ENCODE measurements at places on chromosomes 7 and 10. TPM values are rescaled to one million over a fixed set of nuclear protein-coding genes. Genes with fewer than 3 reads are reported as not detected.

FKBP6 gene
- total RNA-seq, result not detected

DNA sequence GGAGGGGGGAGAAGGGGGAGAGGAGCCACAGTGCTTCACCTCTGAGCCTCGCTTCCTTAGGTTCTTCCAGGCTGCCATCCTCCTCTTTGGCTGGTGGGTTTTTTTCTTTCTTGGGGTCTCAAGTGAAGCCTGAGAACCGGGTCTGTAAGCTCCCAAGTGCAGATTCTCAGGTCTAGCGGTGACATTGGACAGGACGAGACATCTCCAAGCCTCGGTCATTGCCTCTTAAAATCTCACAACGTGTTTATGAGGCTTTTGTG lies 817 bp upstream of the IL15RA start:
- H3K4me3 ChIP-seq, result peak overlapping the region; percentile 85
- H3K4me1 ChIP-seq, result peaks cover 14% of the 10 kb centered on the region
- no peaks in the 10 kb centered on the region for H3K36me3 ChIP-seq
- no peak for DNase-seq
- H3K27me3 ChIP-seq, result no peaks in the 10 kb centered on the region

DNA sequence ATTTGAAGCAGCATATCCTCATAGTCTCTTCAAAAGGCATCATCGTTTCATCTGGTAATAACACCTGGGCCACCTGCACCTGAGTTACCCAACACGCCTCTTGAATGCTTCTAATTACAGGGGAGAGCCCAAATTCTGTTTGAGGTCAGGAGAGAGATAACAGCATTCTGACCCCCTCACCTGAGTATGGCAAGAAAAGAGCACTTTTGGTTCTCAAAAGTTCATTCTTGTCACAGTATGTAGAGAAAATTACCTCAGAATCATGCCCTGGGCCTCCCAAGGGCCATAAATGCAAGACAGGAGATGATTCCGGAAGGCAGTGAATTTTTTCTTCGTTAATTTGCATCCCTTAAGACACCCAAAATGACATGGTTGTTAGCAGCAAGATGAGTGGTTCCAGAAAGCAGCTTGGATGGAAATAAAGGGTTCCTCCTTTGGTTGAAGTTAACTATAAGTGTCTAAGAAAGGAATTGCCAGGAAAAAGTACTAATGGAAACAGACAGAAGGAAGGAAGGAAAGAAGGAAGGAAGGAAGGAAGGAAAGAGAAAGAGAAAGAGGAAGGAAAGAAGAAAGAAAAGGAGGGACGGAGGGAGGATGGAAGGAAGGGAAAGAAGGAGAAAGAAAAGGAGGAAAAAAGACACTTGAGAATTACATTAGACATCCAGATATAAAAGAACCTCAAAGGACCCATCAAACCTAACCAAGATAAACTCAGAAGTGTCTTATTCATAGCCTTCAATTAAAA lies 228.4 kb upstream of the RHOBTB1 start:
- DNase-seq, result no peak
- no peaks in the 10 kb centered on the region for H3K27me3 ChIP-seq
- peaks cover 18% of the 10 kb centered on the region for H3K4me1 ChIP-seq
- H3K36me3 ChIP-seq, result no peaks in the 10 kb centered on the region
- H3K4me3 ChIP-seq, result no peak overlapping the region

DNA sequence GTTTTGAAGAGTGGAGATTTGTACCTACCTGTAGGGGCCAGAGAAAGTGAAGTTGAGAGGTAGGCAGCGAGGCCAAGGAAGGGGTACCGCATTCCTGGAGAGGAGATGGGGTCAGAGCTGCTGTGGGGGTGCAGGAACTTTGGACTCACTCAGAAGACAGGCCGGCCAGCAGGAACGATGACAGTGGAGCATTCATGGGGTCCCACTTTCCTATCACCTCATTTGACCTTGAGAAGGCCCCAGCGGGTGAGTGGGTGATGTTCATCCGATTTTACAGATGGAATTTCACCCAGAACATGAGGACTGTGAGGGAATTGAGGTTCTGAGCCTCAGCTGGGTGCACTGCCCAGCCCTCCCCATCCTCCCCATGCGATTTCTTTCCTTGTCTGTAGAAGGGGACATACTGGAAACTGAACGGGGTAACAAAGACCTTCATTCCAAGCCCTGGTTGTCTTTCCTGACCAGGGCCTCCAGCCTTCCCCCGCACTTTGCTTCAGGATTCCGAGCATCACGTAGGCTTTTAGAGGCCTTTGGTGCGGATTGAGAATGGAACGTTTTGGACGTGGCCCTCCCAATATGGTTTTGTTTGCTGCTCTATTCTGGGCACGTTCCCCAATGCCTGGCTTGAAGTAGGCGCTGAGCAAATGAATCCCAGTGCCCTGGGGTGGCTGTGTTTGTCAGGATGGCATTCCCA lies 87.3 kb downstream of the ADCY1 start:
- no peak for DNase-seq
- H3K4me1 ChIP-seq, result no peaks in the 10 kb centered on the region
- no peak overlapping the region for H3K4me3 ChIP-seq
- H3K36me3 ChIP-seq, result no peaks in the 10 kb centered on the region
- H3K27ac ChIP-seq, result no peak overlapping the region
- no peaks in the 10 kb centered on the region for H3K27me3 ChIP-seq

DNA sequence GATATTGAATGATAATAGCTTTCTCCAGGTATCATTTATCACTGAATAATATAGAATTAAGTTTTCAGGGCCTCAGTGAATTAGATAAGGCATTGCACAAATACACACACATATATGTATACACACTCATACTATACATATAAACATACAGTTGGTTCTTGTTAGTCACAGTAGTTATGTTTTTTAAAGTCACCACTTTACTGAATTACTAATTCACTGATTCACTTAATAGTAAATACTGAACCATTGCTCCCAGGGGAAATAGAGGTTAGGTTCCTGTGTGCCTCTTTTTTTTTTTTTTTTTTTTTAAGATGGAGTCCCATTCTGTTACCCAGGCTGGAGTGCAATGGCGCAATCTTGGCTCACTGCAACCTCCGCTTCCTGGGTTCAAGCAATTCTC lies 33.6 kb downstream of the PRR15 start:
- H3K27me3 ChIP-seq, result no peaks in the 10 kb centered on the region
- H3K4me1 ChIP-seq, result no peaks in the 10 kb centered on the region
- no peak for DNase-seq
- no peak overlapping the region for H3K27ac ChIP-seq
- no peak overlapping the region for H3K4me3 ChIP-seq
- no peaks in the 10 kb centered on the region for H3K36me3 ChIP-seq

GRCh38 chr10:78190051-78190825 lies 156.6 kb downstream of the RPS24 start:
- H3K36me3 ChIP-seq, result no peaks in the 10 kb centered on the region
- DNase-seq, result no peak
- no peaks in the 10 kb centered on the region for H3K27me3 ChIP-seq
- no peak overlapping the region for H3K27ac ChIP-seq
- H3K4me1 ChIP-seq, result no peaks in the 10 kb centered on the region
- H3K4me3 ChIP-seq, result no peak overlapping the region

GRCh38 chr10:484441-484924 lies 205.0 kb downstream of the DIP2C start:
- no peaks in the 10 kb centered on the region for H3K27me3 ChIP-seq
- no peaks in the 10 kb centered on the region for H3K36me3 ChIP-seq
- H3K4me1 ChIP-seq, result peaks cover 51% of the 10 kb centered on the region
- DNase-seq, result no peak

All from gastrocnemius medialis (tissue), 4 donors.